ENCODE measurements at places on chromosomes 16 and 17.
A peak's percentile ranks its signal among the peaks of the same experiment; 100 is the strongest.

- no peak for DNase-seq
These were observed 46.9 kb upstream of the WSCD1 start for GRCh38 chr17:6023036-6023831.

- DNase-seq = peak; percentile 94
These were observed 5.0 kb downstream of the SLC5A2 start for GRCh38 chr16:31487720-31488467.

- no peak for DNase-seq
These were observed 6.8 kb upstream of the MPRIP start for GRCh38 chr17:17035490-17035889.

DNA sequence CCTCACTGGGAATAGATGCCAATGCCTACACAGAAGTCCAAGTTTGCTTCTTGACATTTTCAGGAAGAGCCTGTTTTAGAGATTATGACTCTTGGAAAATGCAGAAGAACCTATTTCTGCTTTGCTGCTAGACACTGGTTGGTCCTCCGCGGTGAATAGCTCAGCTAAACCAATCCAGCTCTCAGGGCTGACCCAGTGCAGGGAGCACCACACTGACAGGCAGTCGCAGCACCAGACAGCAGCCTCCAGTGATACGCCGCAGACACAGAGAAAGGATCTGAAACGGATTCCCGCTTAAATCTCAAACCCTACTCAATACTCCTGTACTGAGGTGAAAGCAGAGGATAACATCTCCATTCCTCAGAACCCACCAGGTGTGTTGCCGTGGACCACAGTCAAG, 183.4 kb downstream of the ENGASE start:
- no peak for DNase-seq

GRCh38 chr16:69909043-69909442, 42.1 kb upstream of the CLEC18A start:
- DNase-seq = no peak

DNA sequence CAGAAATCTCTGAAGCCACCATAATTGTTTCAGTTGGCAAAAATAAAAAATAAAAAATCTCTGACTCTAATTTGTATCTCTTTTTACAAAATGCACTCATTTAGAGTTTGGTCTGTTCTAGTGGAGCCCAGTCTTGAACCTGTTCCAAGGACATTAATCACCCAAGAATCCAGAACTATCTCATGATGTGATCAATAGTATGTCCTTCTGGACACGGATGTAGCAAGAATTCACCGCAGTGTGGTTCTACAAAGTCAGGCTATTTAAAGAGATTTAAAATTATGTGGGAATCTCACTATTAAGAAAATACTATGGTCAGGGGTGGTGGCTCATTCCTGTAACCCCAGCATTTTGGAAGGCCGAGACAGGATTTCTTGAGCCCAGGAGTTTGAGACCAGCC, 21.8 kb upstream of the ANKFN1 start:
- no peak for DNase-seq

GRCh38 chr17:9116861-9117568, 95.7 kb downstream of the NTN1 start:
- no peak for DNase-seq
